Hematopoietic multipotent progenitor cell treated with erythropoietin and hydrocortisone succinate and interleukin-3 and kit ligand, for 8 days (in vitro differentiated cells): ENCODE measurements at places on chromosomes 2 and 18.

- DNase-seq: no peak
These were observed 5.3 kb upstream of the LHCGR start for GRCh38 chr2:48760826-48761225.

GRCh38 chr2:207215308-207215707 is 49.6 kb upstream of the KLF7 start:
- no peak for DNase-seq

DNA sequence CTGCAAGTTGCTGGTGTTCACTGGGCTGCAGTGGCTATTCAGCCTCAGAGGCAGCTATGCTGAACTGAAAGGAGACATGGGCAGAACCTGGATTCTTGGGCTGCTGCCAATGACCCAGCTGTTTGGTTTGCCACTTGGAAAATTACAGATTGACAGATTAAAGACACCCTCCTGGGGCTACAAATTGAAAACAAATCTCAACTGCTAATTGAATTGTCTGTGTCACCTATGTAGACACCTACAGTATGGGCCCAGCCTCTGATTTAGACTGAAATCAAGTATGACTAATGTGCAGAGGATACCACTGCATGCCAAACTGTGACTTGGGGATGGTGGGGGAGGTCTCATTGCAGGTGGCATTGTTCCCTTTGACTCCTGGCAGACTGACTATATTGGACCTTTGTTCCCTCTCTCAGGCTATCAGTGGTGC is 42.8 kb downstream of the ITSN2 start:
- peak; percentile 20 for DNase-seq

GRCh38 chr2:143828763-143829537 is 691.0 kb downstream of the ZEB2 start:
- no peak for DNase-seq

DNA sequence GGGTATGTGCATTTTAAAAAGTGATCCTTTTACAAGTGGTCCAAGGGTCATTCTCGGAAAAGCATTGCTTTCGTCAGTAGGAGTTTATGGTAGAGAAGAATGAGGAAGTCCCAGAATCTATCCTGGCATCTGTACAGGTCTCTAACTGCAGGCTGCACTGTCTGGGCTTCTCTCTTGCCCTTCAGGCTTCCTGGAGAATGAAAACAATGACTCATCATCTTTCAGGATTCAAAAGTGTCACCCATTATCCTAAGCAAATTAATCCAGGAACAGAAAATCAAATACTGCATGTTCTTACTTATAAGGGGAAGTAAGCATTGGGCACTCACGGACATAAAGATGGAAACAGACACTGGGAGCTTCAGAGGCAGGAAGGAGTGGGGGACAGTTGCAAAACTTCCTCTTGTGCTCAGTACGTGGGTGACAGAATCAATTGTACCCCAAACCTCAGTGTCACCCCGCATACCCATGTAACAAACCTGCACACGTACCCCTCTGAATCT is 60.2 kb upstream of the TXNDC2 start:
- peak; percentile 79 for DNase-seq

- DNase-seq: no peak
These were observed 53.0 kb upstream of the ASAP2 start for GRCh38 chr2:9153643-9153980.

GRCh38 chr2:201500534-201500933 is 49.0 kb downstream of the STRADB start:
- no peak for DNase-seq

DNA sequence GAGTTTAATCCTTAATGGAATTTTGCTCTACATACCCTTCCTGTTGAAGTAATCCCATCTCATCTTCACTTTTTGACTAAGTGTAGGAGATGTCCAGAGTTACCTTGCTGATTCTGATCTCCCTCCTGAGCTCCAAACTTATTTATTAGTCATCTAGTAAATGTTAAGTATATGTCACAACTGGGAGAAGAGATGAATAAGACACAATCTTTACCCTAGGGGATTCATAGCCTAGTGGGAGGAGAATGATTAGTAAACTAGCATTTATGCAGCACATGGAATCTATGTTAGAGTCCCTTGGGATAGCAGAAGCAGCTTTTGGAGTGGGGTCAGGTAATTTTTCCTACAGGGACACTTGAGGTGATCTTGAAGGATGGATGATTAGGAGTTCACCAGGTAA is 20.7 kb downstream of the ACVR2A start:
- no peak for DNase-seq

GRCh38 chr2:37361994-37362698 is 17.7 kb downstream of the QPCT start:
- no peak for DNase-seq
